ENCODE measurements at places on chromosomes 1 and 21. TPM values are rescaled to one million over a fixed set of nuclear protein-coding genes. Genes with fewer than 3 reads are reported as not detected.
A peak's percentile ranks its signal among the peaks of the same experiment; 100 is the strongest.

Gene DDAH1
- total RNA-seq: 72.0 TPM

Gene KCNJ9
- not detected for total RNA-seq

Gene PTCH2
- total RNA-seq: 1.9 TPM

Gene MLLT11
- 26.5 TPM for total RNA-seq

Gene AJAP1
- not detected for total RNA-seq

Gene EPHA2
- total RNA-seq: 141 TPM

Gene NGF
- not detected for total RNA-seq

Gene ESPN
- 2.2 TPM for total RNA-seq

Gene B3GALT2
- total RNA-seq: not detected

Gene BARHL2
- not detected for total RNA-seq

Gene KIF2C
- 44.3 TPM for total RNA-seq

Gene OR2M3
- total RNA-seq: not detected

Gene P3R3URF
- not detected for total RNA-seq

Gene S100B
- total RNA-seq: not detected

Gene RGS13
- total RNA-seq: not detected

Gene OR2T29
- total RNA-seq: not detected

GRCh38 chr1:30403061-30403645 is 320.2 kb downstream of the MATN1 start:
- no peak for DNase-seq

- DNase-seq: no peak
Measured at GRCh38 chr1:155884031-155884960, 24.9 kb downstream of the SYT11 start.

- peak; percentile 92 for DNase-seq
Measured at GRCh38 chr1:198443365-198444233, 96.9 kb downstream of the ATP6V1G3 start.

- no peak for DNase-seq
Measured at GRCh38 chr1:15029786-15030185, 123.8 kb upstream of the TMEM51 start.

DNA sequence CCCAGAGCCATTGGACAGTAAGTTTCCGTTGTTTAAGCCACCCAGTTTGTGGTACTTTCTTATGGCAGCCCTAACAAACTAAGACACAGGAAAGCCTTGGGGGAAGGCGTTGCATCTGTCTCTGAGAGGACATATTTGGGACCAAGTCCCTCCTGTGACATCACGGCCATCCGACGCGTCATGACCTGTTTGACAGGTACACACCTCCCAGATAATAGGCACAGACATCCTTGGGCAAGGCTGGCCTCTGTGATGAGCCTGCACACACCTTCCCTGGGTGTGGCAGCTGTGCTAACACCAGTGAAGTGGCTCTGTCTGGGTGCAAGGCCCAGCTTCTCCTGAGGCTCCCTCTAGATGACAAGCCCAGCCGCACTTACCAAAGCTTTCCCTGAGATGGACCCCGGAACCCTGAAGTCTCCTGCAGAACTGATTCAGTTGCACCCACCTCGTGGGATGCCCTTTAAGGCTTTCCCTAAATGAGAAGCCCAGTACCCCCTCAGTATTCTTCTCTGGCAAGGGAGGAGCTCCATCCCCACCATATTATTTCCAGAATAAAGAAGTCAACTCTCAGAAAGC is 136.5 kb downstream of the ZSCAN20 start:
- DNase-seq: no peak

DNA sequence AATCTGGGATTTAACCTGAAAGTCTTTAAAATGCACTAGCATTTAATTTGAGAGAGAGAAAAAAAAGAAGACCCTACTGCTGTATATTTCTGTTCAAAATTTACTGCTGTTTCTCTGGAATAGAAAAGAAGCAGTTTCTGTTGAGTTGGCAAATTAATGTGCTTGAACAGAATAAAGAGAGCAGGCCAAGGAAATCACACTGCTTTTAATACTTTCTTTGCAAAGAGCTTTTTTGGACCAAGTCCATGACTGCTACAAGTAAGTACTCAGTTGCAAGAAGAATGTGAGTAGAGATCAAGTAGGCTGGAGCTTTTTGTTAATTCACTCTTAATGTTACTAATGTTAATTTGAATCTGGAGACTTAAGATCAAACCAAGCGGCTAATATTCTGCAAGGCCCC is 336.2 kb upstream of the SGIP1 start:
- DNase-seq: no peak

DNA sequence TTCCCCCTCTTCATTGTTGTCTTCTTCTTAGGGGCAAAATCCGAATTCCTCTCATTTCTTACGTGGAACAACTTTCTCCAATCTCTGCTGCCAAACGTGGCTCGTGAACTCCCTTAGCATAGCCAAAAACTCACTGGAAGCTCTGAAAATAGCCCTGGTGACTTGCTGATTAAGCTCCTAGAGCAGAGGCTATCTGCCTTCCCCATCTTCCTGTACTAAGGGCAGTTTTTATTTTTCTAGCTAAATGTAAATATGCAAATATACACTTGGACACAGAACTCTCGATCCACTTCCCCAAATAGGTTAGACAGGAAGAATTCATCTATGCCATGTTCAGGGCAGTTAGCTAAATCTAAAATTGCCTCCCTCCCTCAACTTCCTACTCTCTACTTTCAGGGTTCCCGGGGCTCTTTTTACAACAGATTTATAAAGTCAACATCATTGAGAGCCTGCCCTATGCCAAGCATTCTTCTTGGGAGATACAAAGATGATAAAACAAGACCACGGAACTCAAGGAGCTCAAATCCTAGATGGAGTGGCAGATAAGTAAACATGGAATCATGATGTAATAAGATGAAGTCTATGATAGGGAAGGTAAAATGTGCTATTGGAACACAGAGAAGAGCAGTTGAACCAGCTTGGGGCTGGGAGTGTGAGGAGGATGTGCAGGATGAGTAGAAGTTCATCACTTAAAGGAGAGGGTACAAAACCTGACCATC is 59.4 kb upstream of the FMOD start:
- DNase-seq: no peak

GRCh38 chr1:180577361-180577760 is 18.6 kb downstream of the OVAAL start:
- peak; percentile 34 for DNase-seq

GRCh38 chr1:169648709-169649108 is 18.8 kb upstream of the SELP start:
- no peak for DNase-seq

DNA sequence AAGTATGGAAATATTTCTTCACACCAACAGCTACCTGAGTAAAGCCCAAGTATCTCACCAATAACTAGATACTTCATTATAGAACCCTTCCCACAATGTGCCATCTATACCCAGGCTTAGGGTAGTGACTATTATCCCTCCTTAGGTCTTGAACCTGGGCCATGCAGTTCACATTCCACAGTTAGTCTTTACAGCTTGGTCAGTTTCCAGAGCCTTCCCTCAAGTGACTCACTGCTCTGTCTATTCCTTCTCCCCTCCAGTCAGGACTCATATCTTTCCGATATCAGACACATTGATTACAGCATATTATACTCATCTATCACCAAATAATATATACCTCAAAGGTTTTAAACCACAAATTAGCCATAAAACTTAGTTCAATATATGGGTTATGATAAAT is 23.6 kb downstream of the VAMP4 start:
- DNase-seq: no peak

GRCh38 chr21:44959376-44960091 is 19.7 kb downstream of the SLX9 start:
- no peak for DNase-seq

GRCh38 chr1:185939142-185939541 is 205.0 kb downstream of the HMCN1 start:
- no peak for DNase-seq

GRCh38 chr1:54289712-54290233 is 89.8 kb downstream of the MRPL37 start:
- DNase-seq: no peak

- no peak for DNase-seq
Measured at GRCh38 chr1:27348861-27349783, 7.3 kb downstream of the SYTL1 start.

DNA sequence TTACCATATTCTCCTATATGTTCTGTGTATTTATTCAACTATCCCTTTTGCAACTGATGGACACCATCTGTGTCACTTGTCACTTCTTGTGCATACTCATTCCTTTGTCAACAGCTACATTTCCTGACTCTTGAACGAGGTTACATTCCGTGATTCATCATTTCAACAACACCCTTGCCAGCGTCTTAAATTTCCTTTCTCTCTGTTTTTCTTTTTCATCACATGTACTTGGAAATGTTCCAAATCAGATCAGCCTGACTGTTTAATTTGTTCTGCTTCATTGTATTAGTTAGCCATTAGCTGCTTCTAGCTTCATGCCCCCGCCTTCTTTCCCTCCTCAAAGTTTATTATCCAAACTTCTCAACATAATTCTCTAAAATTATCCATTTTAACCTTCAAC is 173.0 kb downstream of the ADGRL4 start:
- peak; percentile 93 for DNase-seq

- DNase-seq: no peak
Measured at GRCh38 chr1:90821788-90822359, 104.8 kb upstream of the BARHL2 start.

GRCh38 chr1:69305621-69306020 is 262.1 kb upstream of the LRRC7 start:
- no peak for DNase-seq

- peak; percentile 87 for DNase-seq
Measured at GRCh38 chr1:54950369-54951163, 29.9 kb upstream of the TMEM61 start.

GRCh38 chr1:32754317-32755097 is 51.9 kb upstream of the SYNC start:
- DNase-seq: no peak

- DNase-seq: peak; percentile 71
Measured at GRCh38 chr1:6489799-6490180, 1.7 kb downstream of the PLEKHG5 start.

- no peak for DNase-seq
Measured at GRCh38 chr1:113055570-113055969, 17.4 kb upstream of the LRIG2 start.

DNA sequence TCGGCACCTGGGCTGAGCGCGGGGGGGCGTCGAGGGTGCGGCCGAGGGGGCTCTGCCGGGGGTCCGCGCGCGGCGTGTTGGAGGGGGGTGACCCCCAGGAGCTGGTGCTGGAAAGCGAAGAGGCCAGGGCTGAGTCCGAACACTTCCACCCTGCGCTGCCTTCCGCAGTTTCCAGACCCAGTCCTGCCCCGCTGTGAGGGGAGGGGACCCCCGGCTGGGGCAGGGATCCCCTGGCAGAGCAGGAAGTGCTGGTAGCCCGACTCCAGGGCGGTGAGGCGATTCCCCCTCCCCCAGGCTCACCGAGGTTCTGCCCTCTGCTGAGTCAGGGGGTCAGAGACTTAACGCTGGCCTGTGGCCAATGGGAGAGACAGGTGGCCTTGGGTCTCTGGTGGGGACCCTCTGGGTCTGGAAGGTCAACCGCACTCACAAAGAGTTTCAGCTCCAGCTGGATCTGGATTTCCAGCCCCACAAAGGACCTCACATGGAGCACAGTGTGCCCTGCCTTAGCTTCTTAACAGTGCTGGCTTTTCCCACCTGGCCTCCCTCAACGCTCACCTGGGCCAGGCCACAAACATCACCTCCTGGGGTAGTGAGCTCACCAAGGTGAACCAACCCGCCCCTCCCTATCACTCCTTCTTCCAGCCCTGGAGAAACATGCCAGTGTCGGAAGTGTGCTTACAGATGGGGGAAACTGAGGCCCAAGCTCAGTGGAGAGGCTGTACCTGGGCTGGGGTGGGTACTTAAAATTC is 39.8 kb upstream of the SYNC start:
- DNase-seq: no peak

DNA sequence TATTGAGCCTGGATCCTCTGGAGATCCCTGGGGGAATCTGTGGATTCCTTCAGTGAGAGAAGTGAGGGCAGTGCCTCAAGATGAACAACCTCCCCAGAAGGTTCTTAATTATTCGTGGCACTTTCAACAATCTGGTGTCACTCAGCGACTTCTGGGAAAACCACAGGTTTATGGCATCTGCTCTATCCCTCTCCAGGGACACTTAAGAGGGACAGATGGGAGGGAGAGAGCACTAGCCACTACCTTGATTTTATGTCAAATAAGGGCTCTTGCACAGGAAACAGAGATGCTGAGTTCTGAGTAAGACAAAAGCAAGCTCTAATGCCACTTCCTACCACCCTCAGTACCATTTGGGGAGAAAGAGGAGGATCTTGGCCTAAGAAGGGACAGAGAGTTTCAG is 21.2 kb upstream of the CHI3L1 start:
- DNase-seq: no peak

- DNase-seq: no peak
Measured at GRCh38 chr21:21238629-21239400, 240.6 kb downstream of the NCAM2 start.

GRCh38 chr1:80170811-80171485 is 1164.4 kb upstream of the ADGRL4 start:
- no peak for DNase-seq

- no peak for DNase-seq
Measured at GRCh38 chr21:38115870-38116269, 140.9 kb upstream of the KCNJ15 start.

DNA sequence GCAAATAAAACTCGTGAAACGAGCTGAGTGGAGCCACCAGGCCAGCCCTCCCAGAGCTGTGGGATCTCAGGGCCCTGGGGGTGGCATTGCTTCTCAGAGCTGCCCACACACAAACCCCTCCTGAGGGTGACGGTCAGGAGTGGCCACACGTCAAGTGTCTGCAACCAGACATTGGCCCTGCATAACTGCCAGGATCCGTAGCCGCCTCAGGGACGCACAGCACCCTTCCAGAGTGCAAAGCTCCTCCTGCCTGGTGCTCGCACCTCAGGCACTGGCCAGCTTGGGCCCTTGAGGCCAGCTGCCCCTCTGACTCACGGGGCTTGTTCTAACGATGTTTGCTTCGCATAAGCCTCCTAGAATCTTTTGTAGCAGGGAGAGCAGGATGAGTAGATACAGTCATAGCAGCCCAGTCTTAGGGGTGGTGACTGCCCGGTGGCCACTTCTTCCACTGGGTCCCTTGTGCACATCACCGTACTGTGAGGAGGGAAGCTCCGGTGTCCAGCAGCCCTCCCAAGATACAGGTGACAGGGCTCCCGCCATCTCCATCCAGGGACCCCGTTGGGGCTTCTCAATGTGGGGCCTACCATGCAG is 5.0 kb downstream of the WNT3A start:
- no peak for DNase-seq

- peak; percentile 39 for DNase-seq
Measured at GRCh38 chr21:39647476-39647875, 34.7 kb downstream of the B3GALT5 start.

- peak; percentile 69 for DNase-seq
Measured at GRCh38 chr1:53766831-53767405, 28.0 kb upstream of the GLIS1 start.

GRCh38 chr21:31287201-31287600 is 56.9 kb downstream of the TIAM1 start:
- no peak for DNase-seq

- no peak for DNase-seq
Measured at GRCh38 chr1:183952101-183952500, 85.4 kb downstream of the COLGALT2 start.

DNA sequence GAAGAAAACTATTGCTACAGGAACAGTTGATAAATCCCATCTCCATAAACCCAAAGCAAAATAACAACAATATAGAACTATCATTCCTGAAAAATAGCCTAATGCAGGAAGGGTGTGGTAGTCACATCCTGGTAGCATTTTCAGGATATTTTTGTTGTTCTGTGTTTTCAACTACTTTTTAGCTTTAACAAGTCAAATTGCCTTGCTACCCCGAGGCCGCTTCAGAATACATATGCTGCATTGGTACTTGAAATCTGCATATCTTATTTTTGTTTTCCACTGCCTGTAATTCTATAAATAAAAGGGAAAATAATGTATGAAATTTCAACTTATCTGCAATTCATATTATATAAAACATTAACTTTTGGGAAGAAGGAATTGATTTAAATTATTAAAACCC is 36.8 kb upstream of the SYT14 start:
- DNase-seq: peak; percentile 1

Data from endothelial cell of umbilical vein (primary cell).